ENCODE measurements at places on chromosomes 5 and 9. TPM values are rescaled to one million over a fixed set of nuclear protein-coding genes. Genes with fewer than 3 reads are reported as not detected.

- DNase-seq = no peak
Observed at GRCh38 chr9:13383855-13384254, 104.4 kb upstream of the MPDZ start.

DNA sequence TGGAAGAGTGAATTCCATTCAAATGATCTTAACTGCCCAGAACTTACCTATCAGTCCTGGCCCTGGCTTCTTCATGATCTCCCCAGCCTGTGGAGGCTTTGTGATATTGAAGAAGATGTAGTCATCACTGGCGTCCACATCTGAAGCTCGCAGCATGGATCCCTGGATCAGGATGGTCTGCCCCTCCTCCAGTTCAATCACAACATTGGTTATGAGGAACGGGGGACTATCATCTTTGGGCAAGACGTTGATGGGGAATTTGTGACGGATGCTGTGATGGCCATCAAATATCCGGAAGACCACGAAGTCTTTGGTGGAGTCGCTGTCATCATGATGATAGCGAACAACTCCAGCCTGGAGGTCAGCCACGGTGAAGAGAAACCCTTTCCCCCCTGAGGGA, 68.0 kb downstream of the FREM1 start:
- no peak for DNase-seq

DNA sequence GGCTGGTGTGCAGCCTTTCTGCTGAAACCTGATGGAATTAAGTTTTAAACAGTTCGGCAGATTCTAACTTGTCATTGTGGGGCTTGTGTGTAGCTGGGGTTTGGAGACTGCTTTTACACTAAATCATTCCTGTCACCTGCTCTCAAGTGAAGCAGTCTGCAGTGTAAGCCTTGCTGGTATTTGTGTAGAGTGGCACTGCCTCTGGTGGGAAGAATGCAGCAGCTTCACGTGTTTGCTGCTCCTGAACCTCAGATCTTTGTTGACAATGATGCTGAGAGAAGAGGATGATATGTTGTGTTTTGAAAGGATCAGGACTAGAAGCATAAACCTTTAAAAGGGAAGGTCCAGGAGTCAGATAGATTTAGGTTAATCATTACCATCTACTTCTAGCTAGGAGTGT, 88.1 kb downstream of the KDM4C start:
- no peak for DNase-seq

DNA sequence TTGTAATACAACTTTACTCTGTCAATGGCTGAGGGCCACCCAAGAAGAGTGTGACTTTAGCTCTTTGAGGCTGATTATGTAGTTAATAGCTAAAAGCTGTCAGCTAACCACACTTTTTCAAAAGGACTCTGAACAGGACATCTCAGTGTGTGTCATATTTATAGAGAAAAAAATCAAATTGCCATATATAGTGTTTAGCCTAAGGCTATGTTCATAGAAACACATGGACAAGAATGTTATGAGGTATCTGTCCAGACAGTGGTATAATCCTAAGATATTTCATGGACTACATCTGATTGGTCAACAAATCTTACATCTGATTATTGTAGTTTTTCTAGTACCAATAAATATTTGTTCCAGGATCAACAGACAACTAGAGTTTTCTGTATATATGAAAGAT, 42.1 kb upstream of the CDH18 start:
- DNase-seq = no peak

The PCDHB10 gene
- total RNA-seq = 7.7 TPM

GRCh38 chr5:22776285-22776684, 76.9 kb downstream of the CDH12 start:
- DNase-seq = no peak

GRCh38 chr5:36696059-36696673, 89.8 kb downstream of the SLC1A3 start:
- DNase-seq = peak; percentile 51

The FOXD4L4 gene
- total RNA-seq = 0.36 TPM

DNA sequence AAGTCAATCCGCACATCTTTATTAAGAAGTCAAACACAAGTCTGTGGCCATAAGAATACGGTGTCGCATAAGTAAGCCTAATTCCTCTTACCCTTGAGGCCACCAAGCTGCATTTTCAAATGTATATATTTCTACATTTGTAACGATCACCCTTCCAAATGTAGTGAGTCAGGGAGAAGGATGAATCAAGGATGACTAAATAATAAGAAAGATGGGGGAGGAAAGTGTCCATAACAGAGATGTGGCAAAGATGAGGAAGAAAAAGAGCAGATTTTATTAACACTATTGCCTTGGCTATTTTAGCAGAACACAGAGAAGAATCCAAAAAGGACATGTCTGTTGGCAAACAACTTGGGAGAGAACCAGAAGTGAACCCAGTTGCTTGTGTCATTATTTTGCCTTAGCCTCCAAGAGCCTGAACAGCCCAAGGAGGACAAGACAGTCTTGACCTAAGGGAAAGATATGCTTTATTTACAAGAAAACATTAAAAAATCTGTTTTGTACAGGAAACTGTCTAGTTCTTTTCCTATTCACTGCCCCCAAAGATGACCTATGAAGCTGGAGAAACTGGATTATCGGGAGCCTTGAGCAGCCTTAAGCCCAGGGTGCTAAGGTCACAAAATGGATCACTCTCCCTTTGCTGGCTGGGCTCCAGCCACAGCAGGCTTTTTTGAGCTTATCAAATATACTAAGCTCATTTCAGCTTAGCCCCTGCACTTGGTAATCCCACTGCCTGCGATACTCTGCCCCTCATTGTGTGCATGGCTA, 101.5 kb downstream of the PLCXD3 start:
- DNase-seq = no peak

GRCh38 chr5:7415123-7415522, 19.2 kb downstream of the ADCY2 start:
- no peak for DNase-seq

The TMEM215 gene
- not detected for total RNA-seq

GRCh38 chr5:140152022-140152999, 22.7 kb upstream of the CYSTM1 start:
- DNase-seq = no peak

DNA sequence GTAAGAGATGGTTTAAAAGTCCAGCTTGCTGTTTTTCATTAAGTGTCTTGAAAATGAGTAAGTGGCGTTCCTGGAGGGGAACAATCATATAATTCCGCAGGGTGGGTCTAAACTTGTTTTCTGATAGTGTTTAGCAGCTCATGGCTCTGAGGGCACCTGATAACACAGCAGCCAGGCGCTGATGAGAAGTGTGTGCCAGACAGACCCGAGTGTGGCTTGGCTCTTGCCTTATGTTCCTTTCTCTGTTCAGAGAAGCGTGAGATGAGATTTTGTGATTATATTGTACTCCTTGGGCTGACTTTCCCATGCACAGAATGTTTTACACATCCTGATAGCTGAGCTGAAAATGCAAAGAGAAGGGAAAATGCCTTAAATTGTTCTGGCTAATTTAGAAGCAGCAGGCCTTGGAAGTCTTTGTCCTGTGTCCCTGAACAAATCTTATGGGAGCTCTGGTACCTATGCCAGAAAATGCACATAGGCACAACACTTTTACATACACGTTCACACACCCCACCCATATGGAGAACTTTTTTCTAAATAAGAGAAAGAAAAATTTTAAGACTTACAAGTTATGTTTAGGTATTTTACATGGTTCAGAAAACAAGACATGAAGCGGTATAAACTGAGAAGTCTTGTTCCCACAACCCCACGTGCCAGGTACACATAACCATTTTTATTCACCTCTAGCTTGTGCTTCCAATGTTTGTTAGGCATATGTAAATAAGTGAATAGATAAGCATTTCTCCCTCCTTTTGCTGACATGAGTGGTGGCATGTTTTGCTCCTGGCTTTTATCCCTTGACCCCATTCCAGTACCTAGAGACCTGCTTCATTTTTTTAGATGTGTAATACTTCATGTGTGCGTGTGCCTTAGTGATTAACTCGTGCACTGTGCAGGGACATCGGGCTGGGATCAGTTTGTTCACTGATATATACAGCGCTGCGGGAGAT, 152.2 kb upstream of the OTULINL start:
- DNase-seq = no peak

DNA sequence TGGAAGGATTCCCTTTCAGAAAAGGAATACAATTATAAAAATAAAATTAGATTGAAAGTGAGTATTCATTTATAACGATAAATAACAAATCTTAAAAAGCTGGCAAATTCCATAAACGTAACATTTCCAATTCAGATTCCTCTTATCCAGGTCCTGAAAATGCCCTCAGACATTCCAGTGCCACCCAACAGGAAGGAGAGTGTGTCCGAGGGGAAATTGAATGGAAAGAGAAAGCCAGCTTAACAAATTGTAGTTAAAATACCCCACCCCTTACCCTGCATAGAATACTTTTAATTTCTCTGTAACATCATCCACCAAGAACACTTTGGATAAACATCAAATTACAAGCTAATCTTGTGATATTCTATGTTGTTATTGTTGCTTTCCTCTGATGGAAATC, 72.0 kb downstream of the ARHGEF28 start:
- no peak for DNase-seq

- no peak for DNase-seq
Observed at GRCh38 chr5:173055722-173055982, 500 bp upstream of the CREBRF start.

DNA sequence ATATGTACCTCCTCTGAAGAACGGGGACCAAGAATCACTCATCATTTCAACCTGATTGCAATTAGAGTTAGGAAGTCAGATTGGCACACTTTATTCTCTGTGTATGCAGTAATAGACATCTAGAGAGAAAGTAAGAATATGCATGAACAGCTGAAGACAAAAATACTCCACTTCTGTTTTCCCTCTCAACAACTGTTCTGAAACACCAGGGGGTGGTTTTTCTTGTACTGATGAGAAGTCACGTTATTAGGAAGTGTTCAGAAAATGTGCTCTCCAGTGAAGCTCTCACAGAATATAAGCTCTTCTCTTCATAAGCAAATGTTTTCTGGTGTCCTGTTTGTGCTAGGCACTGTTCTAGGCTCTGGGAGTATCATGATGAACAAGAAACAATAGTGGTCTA, 531.7 kb upstream of the C9orf72 start:
- DNase-seq = no peak

The TNFSF15 gene
- total RNA-seq = 0.29 TPM

The IRX1 gene
- not detected for total RNA-seq

The IRX2 gene
- not detected for total RNA-seq

Measured in aorta (tissue), 5 donors.